Osteoblast (primary cell): ENCODE measurements at places on chromosomes 2 and 18. TPM values are rescaled to one million over a fixed set of nuclear protein-coding genes. Genes with fewer than 3 reads are reported as not detected.

Gene CTDSP1
- 53.3 and 71.7 TPM in 2 replicates for total RNA-seq

- DNase-seq = no peak
Measured at GRCh38 chr2:126877041-126877440, 21.6 kb upstream of the TEX51 start.

DNA sequence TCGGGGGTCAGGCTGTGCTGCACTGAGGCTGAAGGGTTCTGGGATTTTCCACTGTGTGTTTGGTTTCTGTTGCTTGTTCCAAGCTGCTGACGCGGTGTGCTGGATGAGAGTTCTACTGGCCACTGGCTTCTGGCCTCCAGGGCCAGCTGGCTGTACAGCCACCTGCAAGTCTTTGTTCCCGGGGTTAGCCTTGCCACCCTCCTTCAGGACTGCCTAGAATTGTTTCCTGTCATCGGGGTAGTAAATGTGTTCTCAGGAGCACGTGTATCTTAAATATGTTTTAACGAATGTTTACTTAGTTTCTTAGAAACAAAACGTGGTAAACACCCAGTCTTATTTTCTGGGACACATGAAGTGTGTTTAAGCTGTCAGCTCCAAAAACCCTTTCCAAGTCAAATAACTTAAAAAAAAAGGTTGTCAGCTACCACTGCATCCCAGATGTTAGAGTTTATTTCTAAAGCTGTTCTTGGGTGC is 231.2 kb downstream of the AGAP1 start:
- no peak for DNase-seq

Gene FAM110C
- not detected in 2 replicates for total RNA-seq

DNA sequence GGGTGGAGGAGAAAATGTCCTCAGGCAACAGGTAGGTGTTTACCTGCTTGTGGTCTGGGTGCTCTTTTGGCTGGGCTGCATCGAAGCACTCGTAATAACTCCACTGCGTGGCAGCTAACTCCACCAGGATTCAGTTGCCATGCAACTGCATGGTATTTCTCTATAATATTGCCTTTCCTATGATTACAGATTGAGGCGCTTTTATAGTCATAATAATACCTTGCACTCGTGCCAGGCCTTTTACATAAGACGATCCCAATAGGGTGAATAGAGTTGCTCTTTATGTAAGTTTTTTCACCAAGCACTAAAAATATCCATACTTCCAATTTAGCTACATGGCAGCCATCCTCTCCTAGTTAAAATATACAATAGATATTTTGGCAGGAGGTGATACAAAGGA is 19.7 kb upstream of the NYAP2 start:
- no peak for DNase-seq

DNA sequence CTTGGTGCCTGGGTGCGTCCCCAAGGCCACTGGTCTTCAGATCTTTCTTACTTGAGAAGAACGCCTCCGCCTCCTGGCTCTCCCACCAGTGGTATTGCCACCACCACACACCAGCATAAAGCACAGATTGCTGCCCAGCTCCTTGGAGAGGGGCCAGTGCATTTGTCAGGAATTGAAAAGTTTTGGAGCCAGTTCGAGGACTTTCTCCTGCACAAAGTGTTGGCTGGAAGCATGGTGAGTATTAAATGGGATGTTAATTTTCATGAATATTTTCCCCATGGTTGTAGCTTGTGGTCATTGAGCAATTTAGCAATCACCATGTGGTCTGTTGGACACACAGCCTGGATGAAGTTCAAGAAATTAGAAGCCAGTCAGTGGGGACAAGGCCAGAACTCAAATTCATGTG is 684.6 kb upstream of the FANCL start:
- no peak for DNase-seq

Gene DTNA
- total RNA-seq = 10.1 and 11.5 TPM in 2 replicates

Gene SOX11
- total RNA-seq = 0.59 and 0.72 TPM in 2 replicates

GRCh38 chr2:238701341-238702206 is 146.3 kb upstream of the TWIST2 start:
- DNase-seq = no peak

- no peak for DNase-seq
Measured at GRCh38 chr2:220885593-220885992, 686.5 kb downstream of the EPHA4 start.

GRCh38 chr2:269356-270030 is 4.7 kb downstream of the ACP1 start:
- DNase-seq = no peak

Gene TDRD15
- not detected in 2 replicates for total RNA-seq

DNA sequence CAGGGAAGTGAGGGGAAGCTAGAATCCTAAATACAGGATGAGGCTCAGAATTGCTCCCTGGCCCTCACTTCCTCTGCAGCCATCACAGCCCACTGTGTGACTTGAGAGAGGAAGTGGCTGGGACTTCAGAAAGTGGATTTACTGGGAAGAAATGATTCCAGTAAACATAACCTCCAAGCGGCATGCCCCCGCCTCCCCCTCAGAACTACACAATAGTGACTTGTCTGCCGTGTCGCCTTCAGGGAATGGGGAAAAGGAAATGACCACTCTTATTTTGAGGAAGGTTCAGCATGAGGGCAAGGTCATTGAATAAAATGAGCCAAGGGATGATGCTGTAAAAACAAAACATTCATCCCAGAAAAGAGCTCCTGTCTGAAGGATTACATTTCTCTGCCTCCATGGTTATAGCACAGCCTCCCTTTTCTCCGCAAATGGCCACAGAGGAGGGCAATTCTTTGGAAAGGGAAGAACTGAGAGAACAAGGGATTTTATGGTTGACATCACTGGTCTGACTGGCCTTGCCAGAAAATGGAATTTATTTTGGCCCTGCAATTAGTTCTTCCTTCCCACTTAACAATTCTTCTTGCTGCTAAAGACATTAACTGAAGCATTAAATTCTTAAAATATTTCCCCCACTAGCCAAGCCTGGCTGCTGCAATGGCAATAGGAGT is 78.9 kb upstream of the DAPL1 start:
- DNase-seq = no peak

GRCh38 chr18:44679056-44679913 is 1.4 kb upstream of the SETBP1 start:
- peak; percentile 100 for DNase-seq

- DNase-seq = no peak
Measured at GRCh38 chr18:49669403-49669802, 107.5 kb downstream of the LIPG start.

DNA sequence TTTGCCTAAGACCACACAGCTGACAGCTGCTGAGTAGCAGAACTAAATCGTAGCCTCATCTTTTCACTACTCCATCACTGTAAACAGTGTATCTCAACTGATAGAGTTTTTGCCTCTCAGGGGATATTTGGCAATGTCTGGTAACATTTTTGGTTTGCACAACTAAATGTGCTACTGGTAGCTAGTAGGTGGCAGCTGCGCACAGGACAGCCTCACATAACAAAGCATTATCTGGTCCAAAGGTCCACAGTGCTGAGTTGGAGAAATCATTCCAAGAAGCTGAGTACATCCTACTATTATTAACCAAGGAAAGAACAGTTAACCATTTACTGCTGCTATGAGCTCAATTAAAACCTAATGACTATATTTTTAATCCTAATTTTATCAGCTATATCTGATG is 6.1 kb upstream of the CCDC102B start:
- peak; percentile 31 for DNase-seq

GRCh38 chr2:28627722-28628480 is 123.7 kb upstream of the PPP1CB start:
- DNase-seq = no peak

DNA sequence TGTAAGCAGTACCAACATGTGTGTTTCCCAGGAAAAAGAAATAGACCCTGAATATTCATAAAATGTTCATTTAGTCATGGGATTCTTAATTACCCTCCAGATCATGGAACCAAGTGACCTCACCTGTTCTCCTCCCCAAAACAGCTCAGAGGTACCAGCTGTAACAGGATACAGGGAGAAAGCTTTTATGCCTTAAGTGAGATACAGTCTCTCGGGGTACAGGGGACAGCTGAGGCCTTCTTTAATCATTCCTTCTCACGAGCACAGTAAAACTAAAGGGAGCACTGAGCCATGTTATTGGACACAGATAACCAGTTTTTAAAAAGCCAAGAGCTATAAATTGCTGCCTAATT is 16.6 kb downstream of the EPHA4 start:
- no peak for DNase-seq

- no peak for DNase-seq
Measured at GRCh38 chr2:24077535-24077877, 1.4 kb upstream of the SF3B6 start.

GRCh38 chr2:224174990-224175389 is 135.9 kb upstream of the SERPINE2 start:
- no peak for DNase-seq

DNA sequence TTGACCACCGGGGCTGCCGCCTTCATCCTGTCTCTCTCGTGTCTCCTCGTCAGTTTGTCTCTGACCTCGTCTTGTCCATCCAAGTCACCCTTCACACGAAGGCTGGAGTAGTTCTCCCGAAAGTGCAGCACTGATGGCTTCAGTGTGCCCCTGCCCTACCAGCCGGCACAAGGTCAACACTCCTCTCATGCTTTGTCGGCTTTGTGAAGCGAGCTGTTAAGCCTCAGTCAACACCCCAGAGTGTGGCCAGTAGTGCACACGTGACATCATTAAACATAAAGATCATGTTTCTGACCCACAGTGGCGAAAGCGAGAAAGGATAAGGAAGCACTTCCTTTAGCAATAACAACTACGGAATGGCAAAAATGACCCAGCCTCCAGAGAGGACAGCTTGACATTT is 23.2 kb downstream of the ACKR3 start:
- DNase-seq = no peak

Gene LRRC30
- not detected in 2 replicates for total RNA-seq

- no peak for DNase-seq
Measured at GRCh38 chr18:14971461-14972185, 223.7 kb downstream of the ANKRD30B start.

Gene LYG1
- under 0.01 and 0.88 TPM in 2 replicates for total RNA-seq

Gene ABCG8
- not detected in 2 replicates for total RNA-seq

GRCh38 chr2:120805602-120806001 is 69.9 kb downstream of the GLI2 start:
- peak; percentile 74 for DNase-seq

Gene CYP27C1
- total RNA-seq = 2.2 and 2.4 TPM in 2 replicates

DNA sequence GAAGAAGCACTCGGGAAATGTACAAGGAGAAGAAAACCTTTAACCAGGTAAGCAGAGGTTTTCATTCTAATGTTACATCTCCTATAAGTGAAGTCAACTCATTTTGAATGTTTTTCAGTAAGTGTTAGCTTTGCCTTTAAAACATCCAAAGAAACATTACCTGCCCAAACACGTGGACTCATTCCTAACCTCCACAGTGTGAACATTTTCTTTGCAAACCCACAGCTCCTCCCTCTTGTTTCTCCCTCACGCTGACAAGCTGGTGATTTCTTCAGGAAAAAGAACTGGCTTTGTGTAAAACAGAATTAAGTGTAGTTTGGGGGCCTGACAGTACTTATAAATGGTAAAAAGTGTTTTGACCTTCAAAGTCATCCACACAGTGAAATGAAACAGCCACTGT is 72.5 kb downstream of the MTCL1 start:
- peak; percentile 52 for DNase-seq

Gene AFF3
- 2.9 and 4.3 TPM in 2 replicates for total RNA-seq

Gene ALPI
- total RNA-seq = not detected in 2 replicates

Gene RFTN2
- 14.5 and 18.6 TPM in 2 replicates for total RNA-seq

DNA sequence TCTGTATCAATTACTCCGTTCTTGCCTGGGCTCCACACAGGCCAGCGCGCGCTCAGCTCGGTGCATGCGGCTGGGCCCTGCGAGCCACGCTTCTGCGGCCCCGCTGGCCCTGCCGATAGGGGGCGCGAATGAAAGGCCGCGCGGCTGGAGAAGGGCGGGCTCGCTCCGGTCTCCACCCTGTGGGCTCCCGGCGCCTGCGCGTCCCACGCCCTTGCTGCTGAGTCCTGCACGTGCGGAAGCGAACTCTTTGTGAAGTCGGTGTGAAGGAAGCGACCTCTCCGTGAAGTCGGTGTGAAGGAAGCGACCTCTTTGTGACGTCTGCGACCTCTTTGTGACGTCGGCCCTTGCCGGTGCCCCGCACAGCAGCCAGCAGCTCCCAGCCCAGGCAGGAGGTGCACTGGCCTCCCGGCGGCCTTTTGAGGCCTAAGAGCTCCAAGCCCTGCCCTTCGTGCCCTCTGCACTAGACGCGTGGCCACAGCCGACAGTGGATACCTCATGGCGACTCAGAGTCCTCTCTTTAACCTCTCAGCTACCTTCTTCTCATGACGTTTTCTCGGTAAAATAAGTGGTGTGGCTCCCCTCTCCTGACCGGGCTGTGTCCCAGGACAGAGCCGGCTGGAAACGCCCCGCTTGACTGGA is 391.9 kb upstream of the RAB6C start:
- DNase-seq = no peak

- DNase-seq = no peak
Measured at GRCh38 chr18:46939998-46940571, 22.7 kb downstream of the KATNAL2 start.

DNA sequence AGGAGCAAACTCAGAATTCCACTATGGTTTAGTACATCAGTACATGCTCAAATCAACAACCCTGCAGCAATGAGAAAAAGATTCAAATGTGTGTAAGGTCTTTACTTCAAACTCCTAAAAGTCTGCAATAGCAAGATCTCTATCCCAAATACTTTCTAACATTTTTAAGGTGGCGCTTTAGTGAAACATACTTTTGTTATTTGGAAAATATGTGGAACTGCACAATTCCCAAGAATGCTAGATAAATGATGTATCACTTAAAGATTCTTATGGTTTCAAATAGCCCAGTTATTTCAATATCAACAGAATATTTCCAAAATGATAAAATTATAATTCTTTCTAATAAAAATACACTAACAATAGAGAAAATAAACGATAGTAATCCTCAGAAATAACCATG is 227.6 kb upstream of the SMAD7 start:
- DNase-seq = no peak

DNA sequence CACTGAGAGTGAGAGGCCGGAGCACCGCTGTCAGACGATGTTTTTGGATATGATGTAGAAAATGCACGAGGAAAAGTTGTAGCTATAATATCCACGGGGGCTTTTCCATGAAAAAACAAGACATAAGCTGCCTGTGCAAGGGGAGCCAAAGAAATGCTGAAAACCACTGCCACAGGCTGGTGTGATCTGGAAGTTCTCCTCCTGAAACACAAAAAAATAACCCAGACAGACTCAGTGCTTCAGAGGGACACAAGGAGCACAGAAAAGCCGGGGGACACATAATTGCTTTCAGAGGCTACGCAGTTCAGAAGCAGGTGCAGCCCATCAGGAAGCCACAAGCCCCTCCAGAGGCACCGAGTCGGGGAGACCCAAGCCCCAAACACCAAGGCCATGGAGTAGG is 98.2 kb downstream of the ZNF516 start:
- peak; percentile 21 for DNase-seq

- no peak for DNase-seq
Measured at GRCh38 chr2:174605687-174606086, 8.1 kb upstream of the WIPF1 start.

Gene C2orf66
- under 0.01 and 0.36 TPM in 2 replicates for total RNA-seq

- peak; percentile 70 for DNase-seq
Measured at GRCh38 chr2:120893811-120894584, 158.3 kb downstream of the GLI2 start.

Gene CHRNG
- not detected in 2 replicates for total RNA-seq

Gene APOB
- total RNA-seq = under 0.01 TPM in 2 replicates

- DNase-seq = no peak
Measured at GRCh38 chr2:46270384-46270783, 26.8 kb upstream of the EPAS1 start.

- DNase-seq = no peak
Measured at GRCh38 chr2:55768991-55769390, 75.3 kb upstream of the PNPT1 start.

Gene MATN3
- 1.4 and 2.4 TPM in 2 replicates for total RNA-seq

Gene SERPINB11
- total RNA-seq = not detected in 2 replicates
